ENCODE measurements at places on chromosomes 4 and X. TPM values are rescaled to one million over a fixed set of nuclear protein-coding genes. Genes with fewer than 3 reads are reported as not detected.

Gene TCEAL7
- 16.8 TPM for total RNA-seq

Gene PDCL2
- not detected for total RNA-seq

Gene RRH
- not detected for total RNA-seq

Gene DCTD
- 200 TPM for total RNA-seq

Gene NLRP2B
- total RNA-seq: not detected

- no peak overlapping the region for H3K27ac ChIP-seq
- H3K27me3 ChIP-seq: no peaks in the 10 kb centered on the region
- no peaks in the 10 kb centered on the region for H3K36me3 ChIP-seq
- H3K4me1 ChIP-seq: no peaks in the 10 kb centered on the region
- no peak overlapping the region for H3K4me3 ChIP-seq
These were observed 126.6 kb downstream of the PPP4R3C start for GRCh38 chrX:27336466-27337091.

DNA sequence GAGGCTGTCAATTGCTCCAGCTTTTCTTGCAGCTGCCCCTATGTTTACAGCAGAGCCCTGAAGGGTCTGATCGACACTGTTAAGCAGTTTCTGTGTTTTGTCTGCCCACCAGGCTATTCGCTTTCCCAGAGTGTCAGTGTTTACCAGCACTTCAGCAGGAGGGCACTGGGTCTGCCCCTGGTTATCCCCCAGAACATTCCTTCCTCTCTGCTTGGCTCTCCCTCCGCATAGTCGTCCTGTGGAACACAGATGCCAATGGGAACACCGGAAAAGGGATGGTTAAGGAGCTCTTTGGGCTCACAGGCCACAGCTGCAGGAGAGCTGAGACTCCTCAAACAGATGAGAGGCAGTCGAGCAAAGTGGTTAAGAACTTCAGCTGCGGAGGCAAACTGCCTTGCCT lies 71.3 kb upstream of the FBXW7 start:
- H3K4me3 ChIP-seq: no peak overlapping the region
- no peak for DNase-seq
- H3K36me3 ChIP-seq: no peaks in the 10 kb centered on the region
- peaks cover 28% of the 10 kb centered on the region for H3K27me3 ChIP-seq
- peaks cover 17% of the 10 kb centered on the region for H3K4me1 ChIP-seq

DNA sequence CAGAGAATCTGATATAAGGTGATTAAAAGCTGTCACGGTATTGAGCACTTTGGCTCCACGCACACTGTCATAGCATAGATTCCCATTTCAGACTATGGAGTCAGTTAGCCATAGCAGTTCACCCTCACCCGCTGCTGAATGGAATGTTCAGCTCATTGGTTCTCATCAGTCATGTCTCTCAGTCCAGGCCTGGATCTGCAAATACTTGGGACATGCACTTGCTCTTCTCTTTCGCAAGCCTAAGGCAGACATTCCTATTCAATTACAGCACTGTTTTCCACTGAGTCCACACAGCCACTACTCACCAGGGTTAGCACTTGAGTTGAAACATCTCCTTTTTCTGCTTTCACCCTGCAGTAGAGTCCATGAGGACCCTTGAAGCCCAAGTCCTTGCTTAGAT lies 30.6 kb upstream of the SCML1 start:
- H3K36me3 ChIP-seq: no peaks in the 10 kb centered on the region
- no peaks in the 10 kb centered on the region for H3K27me3 ChIP-seq
- peaks cover 18% of the 10 kb centered on the region for H3K4me1 ChIP-seq
- DNase-seq: peak; percentile 81

DNA sequence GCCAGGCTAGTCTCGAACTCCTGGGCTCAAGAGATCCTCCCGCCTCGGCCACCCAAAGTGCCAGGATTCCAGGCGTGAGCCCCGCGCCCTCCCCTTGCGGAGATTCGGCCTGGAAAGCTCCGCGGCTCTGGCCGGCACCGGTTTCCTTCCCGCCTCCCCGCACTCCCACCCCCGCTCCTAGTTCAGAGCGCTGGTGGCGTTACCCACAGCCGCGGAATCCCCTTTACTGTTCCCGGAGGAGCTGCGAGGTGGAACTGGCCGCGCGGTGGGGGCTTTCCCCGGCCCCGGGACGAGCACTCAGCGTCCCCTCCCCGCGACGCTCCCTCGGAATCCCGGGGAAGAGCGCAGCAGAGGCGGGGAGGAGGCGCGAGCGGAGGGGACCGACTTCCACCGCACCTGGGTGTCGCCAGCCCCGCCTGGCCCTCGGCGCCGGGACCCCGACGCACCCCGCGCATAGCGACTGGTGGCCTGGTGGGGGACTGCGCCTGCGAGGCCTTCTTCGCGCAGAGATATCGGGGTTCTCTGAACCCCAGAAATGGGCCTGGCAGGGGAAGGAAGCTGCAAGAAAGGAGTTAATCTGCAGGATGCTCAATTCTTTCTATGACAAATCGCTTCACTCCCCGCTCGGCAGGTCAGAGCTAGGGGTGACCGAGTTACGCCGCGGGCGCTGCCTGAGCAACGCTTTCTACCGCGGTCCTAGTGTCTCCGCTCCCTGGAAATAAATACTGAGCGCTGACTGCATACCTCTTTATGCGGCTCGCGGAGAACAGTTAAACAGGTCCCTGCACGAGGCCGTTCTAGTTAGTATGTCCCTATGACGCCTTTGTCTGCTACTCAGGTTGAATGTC lies 14.6 kb upstream of the SLC25A4 start:
- H3K4me3 ChIP-seq: peak overlapping the region; percentile 74
- no peaks in the 10 kb centered on the region for H3K36me3 ChIP-seq
- peaks cover 21% of the 10 kb centered on the region for H3K27me3 ChIP-seq
- no peak for DNase-seq

DNA sequence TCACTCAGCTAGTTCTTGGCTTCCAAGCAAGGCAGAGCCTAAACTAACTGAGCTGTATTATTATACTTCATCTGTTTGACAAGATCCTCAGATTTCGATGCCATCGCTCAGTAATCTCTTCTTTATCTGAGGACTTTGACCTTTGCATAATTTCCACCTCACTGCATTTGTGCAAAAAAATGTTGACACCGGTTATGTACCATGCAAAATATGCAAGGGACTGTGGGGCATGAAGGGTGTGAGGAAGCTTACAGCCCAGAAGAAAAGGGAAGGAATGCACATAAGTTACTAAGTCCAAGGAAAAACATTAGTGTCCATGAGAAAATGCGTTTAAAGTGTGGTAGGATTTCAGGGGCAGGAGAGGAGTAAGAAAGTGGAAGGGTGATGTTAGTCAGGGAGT lies 295.4 kb downstream of the PACRGL start:
- DNase-seq: no peak
- peaks cover 4% of the 10 kb centered on the region for H3K27me3 ChIP-seq
- H3K4me1 ChIP-seq: no peaks in the 10 kb centered on the region
- no peak overlapping the region for H3K4me3 ChIP-seq
- H3K36me3 ChIP-seq: no peaks in the 10 kb centered on the region

- no peaks in the 10 kb centered on the region for H3K4me1 ChIP-seq
- no peaks in the 10 kb centered on the region for H3K36me3 ChIP-seq
- no peak for DNase-seq
- no peak overlapping the region for H3K27ac ChIP-seq
- H3K27me3 ChIP-seq: no peaks in the 10 kb centered on the region
These were observed 83.0 kb downstream of the SHISA3 start for GRCh38 chr4:42480281-42480680.

DNA sequence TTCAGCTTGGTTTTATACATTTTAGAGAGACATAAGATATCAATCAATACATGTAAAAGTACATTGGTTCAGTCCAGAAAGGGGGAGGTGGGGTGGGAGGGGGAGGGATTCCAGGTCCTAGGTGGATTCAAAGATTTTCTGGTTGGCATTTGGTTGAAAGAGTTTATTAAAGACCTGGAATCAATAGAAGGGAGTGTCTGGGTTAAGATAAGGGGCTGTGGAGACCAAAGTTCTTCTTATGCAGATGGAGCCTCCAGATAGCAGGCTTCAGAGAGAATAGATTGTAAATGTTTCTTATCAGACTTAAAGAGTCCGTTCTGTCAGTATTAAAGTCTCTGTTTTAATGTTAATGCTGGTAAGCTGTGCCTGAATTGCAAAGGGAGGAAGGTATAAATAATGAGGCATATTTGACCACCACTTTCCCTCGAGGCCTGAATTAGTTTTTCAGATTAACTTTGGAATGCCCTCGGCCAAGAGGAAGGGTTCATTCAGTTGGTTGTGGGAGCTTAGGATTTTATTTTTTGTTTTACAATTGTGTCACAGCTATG lies 169.9 kb downstream of the AASDH start:
- no peak for DNase-seq
- H3K4me3 ChIP-seq: no peak overlapping the region
- H3K4me1 ChIP-seq: no peaks in the 10 kb centered on the region
- H3K27me3 ChIP-seq: no peaks in the 10 kb centered on the region
- H3K27ac ChIP-seq: no peak overlapping the region

DNA sequence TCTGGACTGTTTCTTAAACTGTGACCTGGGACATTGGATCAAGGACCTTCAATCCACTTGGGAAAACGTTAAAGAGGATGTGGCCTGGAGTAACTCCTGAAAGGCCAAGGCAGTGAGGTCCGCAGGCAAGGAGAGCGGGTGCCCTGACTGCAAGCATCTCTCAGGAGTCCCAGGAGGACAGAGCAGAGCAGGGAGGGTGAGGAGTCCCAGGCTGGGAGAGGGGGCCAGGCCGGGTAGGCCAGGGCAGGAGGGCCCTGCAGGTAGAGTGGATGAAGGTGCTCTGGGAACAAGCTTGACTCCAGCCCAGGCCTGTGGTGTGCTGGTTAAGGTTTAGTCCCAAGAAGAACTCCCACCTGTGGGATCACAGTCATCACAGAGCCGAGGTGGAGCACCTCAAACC lies 13.8 kb downstream of the PNMA6E start:
- H3K27me3 ChIP-seq: peaks cover 6% of the 10 kb centered on the region
- H3K4me1 ChIP-seq: no peaks in the 10 kb centered on the region
- H3K36me3 ChIP-seq: no peaks in the 10 kb centered on the region
- H3K4me3 ChIP-seq: no peak overlapping the region
- no peak overlapping the region for H3K27ac ChIP-seq

- peaks cover 32% of the 10 kb centered on the region for H3K4me1 ChIP-seq
- DNase-seq: no peak
- H3K4me3 ChIP-seq: no peak overlapping the region
- no peak overlapping the region for H3K27ac ChIP-seq
- H3K27me3 ChIP-seq: peaks cover 1% of the 10 kb centered on the region
These were observed 3.2 kb upstream of the AREG start for GRCh38 chr4:74441744-74442143.

- H3K27me3 ChIP-seq: no peaks in the 10 kb centered on the region
- no peaks in the 10 kb centered on the region for H3K4me1 ChIP-seq
- no peak overlapping the region for H3K27ac ChIP-seq
- no peaks in the 10 kb centered on the region for H3K36me3 ChIP-seq
These were observed 75.9 kb upstream of the ATP8A1 start for GRCh38 chr4:42732776-42733175.

GRCh38 chrX:17994429-17994828 lies 133.3 kb upstream of the RAI2 start:
- no peak overlapping the region for H3K27ac ChIP-seq
- no peaks in the 10 kb centered on the region for H3K36me3 ChIP-seq
- no peak for DNase-seq
- no peak overlapping the region for H3K4me3 ChIP-seq
- no peaks in the 10 kb centered on the region for H3K4me1 ChIP-seq

DNA sequence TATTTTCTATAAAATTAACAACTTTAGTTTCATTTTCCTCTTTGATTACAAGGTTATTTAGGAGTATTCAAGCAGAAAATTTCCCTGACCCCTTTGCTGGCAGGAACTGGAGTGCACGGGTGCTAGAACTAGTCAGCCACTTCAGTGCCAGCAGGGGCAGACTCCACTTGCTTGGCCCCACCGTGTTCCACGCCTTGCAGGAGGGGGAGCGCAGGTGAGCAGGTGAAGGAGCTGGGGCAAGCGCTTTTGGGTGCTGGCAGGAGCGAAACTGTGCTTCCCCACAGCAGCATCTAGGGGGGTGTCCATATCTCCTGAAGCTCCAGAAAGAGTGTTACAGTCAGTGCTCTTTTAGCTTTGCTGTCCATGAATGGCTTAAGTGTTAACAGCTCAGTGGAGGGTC lies 45.5 kb downstream of the MID2 start:
- no peak overlapping the region for H3K4me3 ChIP-seq
- peaks cover 5% of the 10 kb centered on the region for H3K4me1 ChIP-seq
- H3K36me3 ChIP-seq: no peaks in the 10 kb centered on the region
- no peak overlapping the region for H3K27ac ChIP-seq
- DNase-seq: no peak
- no peaks in the 10 kb centered on the region for H3K27me3 ChIP-seq

- peaks cover 14% of the 10 kb centered on the region for H3K27me3 ChIP-seq
- H3K4me1 ChIP-seq: peaks cover 10% of the 10 kb centered on the region
- H3K4me3 ChIP-seq: no peak overlapping the region
These were observed 134.1 kb downstream of the PJA1 start for GRCh38 chrX:69031181-69031580.

DNA sequence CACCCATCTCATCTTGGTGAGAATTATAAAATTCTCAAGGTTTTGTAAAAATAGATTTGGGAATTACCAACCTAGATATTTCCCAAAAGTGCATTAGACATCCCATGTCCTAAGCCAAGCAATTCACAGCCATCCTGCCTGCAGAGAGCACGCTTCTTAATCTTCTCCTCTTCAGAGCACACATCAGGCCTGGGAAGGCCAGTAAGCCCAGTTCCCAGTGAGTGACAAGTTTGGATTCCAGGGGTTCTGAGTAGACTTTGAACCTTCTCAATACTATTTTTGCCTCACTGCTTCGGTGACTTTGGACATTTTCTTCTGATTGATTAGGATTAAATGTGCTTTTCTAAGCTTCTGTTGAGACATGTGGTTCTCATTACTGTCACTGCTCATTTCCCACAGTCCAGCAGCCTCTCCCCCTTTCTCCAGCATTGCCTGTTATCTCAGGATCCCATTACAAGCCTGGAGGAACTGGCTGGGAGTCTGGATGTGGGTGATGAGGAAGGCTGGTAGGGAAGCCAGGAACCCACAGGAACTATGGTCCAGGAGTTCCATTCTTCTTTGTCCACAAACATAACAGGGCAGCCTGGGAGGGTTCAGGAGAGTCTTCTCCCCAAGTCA lies 56.4 kb upstream of the TMEM150C start:
- DNase-seq: peak; percentile 25
- H3K4me1 ChIP-seq: peaks cover 5% of the 10 kb centered on the region
- H3K4me3 ChIP-seq: no peak overlapping the region
- H3K27ac ChIP-seq: no peak overlapping the region
- H3K36me3 ChIP-seq: no peaks in the 10 kb centered on the region
- peaks cover 14% of the 10 kb centered on the region for H3K27me3 ChIP-seq

- H3K27me3 ChIP-seq: no peaks in the 10 kb centered on the region
- H3K27ac ChIP-seq: peak overlapping the region; percentile 66
- peak; percentile 12 for DNase-seq
- peaks cover 44% of the 10 kb centered on the region for H3K4me1 ChIP-seq
- H3K36me3 ChIP-seq: no peaks in the 10 kb centered on the region
These were observed 1.2 kb downstream of the TADA2B start for GRCh38 chr4:7044137-7044930.

DNA sequence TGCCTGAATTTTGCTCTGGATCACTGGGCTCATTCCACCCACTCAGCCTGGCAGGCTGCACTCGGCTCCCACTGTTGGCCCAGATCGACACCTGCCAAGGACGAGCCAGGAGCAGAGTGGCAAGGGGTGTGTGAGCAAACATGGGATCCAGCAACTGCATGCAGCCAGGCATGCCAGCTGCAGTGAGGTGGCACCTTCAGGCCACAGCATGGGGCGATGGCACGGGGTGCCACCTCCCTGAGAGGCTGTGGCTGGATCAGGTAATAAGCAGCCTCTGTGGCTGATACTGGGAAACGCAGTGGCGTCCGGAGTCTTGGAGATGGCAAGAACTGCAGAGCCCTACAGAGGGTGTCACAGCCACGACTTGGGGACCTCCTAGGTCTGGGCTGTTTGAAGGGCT lies 244.5 kb upstream of the FSTL5 start:
- H3K27me3 ChIP-seq: no peaks in the 10 kb centered on the region
- no peak overlapping the region for H3K4me3 ChIP-seq
- no peaks in the 10 kb centered on the region for H3K4me1 ChIP-seq
- H3K27ac ChIP-seq: no peak overlapping the region
- DNase-seq: no peak
